ENCODE measurements at places on chromosomes 7 and 10.

DNA sequence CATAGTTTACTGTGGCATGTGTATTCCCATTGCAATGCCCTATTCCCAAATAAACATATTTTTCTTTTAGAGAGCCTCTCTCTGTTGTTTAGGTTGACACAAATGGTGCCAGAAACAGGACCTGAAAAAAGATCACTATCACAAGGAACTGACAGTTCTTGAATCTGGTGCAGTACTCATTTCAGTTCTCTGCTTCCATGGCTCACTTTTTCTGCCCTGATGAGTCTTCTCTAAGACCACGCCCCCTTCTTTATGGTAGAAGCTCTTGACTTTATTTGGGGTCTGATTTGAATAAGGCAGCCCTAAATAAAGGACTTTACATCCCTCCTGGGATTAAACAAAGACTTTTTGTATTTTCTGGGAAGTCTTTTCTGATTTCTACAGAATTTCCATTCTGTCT lies 3.5 kb upstream of the CCDC126 start:
- no peak for DNase-seq

DNA sequence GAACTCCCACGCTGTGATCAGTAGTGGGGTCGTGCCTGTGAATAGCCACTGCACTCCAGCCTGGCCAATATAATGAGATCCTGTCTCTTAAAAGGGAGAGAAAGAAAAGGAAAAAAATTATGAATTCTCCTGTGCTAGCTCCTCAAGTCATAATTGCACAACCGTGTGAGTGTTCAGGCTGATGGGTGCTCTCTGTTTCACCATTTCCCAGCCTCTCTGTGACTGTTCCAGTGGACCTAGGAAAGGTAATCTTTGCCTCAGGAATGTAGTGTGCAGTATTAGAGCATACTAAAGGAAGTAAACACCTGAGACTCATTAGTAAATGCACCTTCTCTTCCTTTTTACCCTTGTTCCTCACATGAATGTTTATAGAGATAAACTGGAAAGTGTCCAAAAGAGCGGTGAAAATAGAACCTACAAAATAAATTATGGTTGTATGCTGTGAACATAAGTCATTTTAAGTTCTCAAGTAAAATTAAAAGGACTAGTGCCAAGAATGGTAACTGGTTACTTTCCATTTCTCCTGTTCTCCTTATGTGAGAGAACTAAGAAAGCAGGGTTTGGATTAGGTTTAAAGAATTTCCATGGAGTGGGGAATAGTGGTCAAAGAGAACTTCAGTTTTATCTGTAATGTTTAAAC lies 42.7 kb downstream of the INPP5F start:
- DNase-seq: no peak

GRCh38 chr7:106421181-106421762 lies 136.5 kb upstream of the NAMPT start:
- no peak for DNase-seq

DNA sequence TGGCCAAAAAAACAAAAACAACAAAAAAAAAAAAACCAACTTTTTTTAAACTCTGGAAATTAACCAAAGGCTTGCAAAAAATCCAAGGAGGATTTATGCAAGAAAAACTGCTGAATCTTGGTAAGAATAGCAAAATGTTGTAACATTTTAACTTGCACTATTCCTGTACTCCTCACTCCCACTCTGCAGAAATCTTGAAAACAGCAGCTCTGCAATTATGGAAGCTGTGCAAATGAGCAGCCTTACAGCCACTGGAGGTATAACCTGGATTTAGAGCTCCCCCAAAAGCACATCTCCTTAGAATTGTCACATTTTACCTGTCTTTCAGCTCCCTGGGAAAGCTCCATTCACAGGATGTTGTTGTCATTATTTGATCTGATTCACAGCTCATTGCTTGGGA lies 41.8 kb upstream of the LRGUK start:
- DNase-seq: no peak

DNA sequence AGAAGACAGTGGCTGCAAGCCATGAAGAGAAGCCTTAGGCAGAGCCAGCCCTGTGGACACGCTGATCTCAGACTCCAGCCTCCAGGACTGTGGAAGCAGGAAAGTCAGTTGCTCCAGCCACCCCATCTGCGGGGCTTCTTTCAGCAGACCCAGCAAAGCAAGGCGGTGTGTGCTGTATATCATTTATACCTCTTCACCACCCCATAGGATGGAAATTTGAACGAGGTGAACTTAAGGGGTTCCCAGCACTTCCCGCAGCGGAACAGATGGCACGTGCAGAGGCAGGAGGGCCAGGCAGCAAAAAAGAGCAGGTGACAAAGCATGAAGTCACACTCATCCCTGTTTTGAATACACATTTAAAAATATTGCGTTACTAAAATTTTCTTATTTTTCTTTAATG lies 159.4 kb downstream of the ADARB2 start:
- DNase-seq: no peak

GRCh38 chr10:44860811-44861736 lies 50.1 kb upstream of the TMEM72 start:
- no peak for DNase-seq

GRCh38 chr10:43027331-43027955 lies 49.4 kb upstream of the RET start:
- no peak for DNase-seq

- no peak for DNase-seq
Measured at GRCh38 chr10:110241407-110241806, 34.0 kb downstream of the MXI1 start.

DNA sequence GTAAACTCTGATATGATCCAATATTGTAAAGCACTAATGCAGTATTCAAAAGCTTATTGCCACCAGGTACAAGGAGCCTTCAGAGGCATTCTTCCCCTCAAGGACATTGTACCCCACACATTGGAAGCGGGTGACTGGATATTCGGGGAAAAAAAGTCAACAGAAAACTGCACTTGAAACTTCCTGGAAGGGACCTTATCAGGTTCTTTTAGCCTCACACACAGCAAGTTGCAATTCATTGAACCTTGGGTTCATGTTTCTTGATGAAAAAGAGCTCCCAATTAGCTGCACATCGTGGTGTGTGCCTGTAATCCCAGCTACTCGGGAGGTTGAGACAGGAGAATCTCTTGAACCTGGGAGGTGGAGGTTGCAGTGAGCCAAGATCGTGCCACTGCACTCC lies 16.4 kb upstream of the MICU1 start:
- no peak for DNase-seq

DNA sequence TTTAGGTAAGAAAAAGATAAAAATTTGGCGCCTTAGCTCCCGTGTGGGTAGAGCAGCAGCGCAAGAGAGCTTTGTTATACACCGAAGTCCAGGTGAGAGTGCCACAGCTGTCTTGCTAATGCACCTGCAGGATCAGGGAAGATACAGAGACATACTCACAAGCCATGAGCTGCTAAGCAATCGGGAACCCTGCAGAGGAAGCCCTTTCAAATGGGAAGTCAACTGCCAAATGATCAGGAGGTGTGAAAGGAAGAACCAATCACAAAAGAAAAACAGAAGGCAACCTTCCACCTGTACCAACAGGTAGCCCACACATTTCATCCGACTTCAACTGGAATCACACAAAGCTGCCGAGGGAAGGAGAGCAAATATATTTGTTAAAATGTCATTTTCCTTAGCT lies 610.5 kb upstream of the PFKP start:
- DNase-seq: no peak

Data from activated CD8-positive, alpha-beta memory T cell treated with anti-CD3 and anti-CD28 coated beads for 4 hours (primary cell).